Neural crest cell (in vitro differentiated cells): ENCODE measurements at places on chromosomes 16 and 17. TPM values are rescaled to one million over a fixed set of nuclear protein-coding genes. Genes with fewer than 3 reads are reported as not detected.

DNA sequence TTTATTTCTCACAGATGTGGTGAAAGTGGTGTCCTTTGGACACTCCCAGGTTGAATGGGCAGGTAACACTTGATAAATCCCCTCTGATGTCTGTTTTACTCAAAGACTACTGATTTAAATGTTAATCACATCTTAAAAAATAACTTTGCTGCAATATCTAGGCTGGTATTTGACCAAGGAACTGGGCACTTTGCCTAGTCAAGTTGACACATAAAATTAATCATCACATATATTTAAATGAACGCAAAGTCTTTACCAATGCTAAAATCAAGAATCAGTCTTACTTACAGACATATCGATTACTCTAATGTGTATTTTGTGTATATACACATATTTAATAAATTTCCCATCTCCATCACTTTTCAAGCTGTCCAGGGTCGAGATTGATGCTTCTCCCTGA is 7.0 kb downstream of the MT2A start:
- DNase-seq: no peak

DNA sequence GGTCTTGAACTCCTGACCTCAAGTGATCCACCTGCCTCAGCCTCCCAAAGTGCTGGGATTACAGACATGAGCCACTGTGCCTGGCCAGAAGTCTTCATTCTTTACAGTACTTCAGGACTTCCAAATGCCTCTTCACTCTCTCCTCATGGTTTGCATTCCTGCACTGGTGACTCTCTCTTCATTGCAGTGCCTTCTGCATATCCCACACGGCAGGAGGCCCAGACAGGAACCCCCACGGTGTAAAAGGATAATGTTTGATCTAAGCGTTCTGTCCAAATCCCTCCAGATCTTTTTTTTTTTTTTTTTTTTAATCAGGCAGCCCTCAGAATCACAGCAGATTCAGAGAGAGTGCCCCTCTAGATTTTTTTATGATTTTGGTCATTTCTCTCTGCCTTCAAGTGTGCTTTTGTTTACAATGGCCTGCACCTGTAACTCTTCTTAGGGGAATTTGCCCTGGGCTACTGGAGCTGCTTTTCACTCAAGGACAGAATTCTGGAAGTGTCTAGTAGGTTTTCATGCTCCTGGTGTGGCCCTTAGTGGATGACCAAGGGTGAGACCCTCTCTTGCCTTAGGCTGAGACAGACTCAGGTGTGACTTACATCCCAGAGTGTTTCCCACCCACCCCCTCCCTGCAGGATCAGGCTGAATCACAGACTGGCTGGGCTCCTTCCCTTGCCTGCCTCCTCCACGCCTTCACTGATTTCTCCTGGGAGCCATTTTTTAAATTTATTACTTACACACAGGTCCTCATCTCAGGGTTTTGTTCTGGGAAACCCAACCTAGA is 19.8 kb upstream of the NF1 start:
- no peak for DNase-seq

DNA sequence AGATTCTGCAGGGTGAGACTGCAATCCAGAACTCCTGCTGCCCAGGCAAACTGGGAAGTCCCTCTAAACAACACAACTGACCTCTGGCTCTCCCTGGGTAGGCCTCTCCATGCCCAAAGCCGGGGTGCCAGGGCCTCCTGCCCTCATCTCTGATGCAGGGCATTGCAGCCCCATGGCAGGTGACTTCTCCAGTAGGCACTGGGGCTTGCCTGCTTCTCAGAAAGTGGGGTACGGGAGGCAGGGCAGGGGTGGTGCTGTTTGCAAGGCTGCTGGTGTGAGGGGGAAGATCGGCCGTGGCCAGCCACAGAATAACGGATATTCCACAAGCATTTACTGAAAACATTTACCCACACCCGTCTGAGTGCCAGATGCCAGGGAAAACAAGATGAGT is 4.1 kb upstream of the GPRC5C start:
- DNase-seq: no peak

Gene TP53TG3B
- not detected in 2 replicates for total RNA-seq

Gene CYB5D1
- total RNA-seq: 12.7 and 13.3 TPM in 2 replicates

DNA sequence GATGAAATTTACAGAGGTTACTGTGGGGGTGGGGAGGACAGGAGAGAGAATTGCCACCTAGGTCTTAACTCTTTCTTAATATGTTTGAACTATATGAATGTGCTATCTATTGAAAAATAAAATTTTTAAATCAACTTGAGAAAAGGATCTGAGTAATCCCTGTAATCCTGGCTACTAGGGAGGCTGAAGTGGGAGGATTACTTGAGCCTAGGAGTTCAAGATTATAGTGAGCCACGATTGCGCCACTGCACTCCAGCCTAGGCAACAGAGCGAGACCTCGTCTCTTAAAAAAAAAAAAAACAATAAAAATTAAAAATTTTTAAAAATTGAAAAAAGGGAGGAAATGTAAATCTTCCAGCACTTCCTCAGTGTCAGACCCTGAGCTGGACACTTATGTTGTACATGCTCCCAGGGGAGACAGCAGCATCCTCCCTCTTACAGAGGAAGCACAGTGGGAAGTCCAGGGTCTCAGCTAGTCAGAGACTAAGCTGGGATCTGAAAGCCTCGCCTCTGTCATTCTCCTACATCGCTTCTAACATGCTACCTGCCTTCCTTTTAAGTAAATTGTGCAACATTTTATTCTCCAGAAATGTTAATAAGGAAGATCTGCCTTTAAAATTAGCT is 21.9 kb downstream of the PMM2 start:
- no peak for DNase-seq

- DNase-seq: no peak
Observed at GRCh38 chr16:11896486-11897176, 19.1 kb downstream of the GSPT1 start.

DNA sequence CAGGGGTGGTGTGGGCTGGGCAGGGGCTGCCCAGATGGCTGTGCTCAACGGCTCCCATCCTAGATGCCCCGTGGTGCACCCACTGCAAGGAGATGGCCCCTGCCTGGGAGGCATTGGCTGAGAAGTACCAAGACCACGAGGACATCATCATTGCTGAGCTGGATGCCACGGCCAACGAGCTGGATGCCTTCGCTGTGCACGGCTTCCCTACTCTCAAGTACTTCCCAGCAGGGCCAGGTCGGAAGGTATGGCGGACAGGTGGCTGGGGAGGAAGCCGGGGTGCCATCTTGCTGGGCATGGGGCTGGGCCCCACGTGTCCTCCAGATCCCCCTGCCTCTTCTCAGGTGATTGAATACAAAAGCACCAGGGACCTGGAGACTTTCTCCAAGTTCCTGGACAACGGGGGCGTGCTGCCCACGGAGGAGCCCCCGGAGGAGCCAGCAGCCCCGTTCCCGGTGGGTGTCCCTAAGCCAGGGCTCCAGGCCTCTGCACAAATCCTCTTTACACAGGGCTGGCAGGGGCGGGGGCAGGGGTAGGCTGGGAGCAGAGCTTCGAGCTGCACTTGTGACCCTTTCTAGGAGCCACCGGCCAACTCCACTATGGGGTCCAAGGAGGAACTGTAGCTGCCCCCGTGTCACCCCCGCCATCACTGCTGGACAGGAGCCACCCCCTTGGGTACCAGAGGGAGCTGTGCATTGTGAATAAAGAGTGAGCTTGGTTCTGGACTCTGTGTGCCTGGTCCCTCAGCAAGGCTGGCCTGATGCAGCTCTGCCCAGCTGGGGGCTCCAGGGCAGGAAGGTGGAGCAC is 3.7 kb downstream of the PDIA2 start:
- no peak for DNase-seq

- DNase-seq: no peak
Observed at GRCh38 chr16:68659412-68660358, 14.6 kb downstream of the CDH3 start.

DNA sequence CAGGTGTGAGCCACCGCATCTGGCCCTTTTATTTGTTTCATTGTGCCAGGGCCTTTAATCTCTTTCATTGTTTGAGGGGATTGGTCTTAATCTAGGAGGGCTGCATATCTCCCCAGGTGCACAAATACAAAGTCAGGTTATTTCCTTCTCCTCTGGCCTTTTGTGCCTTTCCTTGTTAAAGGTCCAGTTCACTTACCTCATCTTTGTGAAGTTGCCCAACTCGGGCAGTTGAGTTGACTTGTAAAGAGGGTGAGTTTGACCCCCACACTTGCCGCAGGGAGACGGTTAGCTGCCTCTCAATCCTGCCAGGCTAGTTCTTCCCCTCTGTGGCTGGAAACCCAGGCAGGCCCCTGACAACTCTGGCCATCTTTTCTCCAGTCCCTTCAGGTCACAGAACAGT is 33.4 kb downstream of the TMEM92 start:
- DNase-seq: no peak

DNA sequence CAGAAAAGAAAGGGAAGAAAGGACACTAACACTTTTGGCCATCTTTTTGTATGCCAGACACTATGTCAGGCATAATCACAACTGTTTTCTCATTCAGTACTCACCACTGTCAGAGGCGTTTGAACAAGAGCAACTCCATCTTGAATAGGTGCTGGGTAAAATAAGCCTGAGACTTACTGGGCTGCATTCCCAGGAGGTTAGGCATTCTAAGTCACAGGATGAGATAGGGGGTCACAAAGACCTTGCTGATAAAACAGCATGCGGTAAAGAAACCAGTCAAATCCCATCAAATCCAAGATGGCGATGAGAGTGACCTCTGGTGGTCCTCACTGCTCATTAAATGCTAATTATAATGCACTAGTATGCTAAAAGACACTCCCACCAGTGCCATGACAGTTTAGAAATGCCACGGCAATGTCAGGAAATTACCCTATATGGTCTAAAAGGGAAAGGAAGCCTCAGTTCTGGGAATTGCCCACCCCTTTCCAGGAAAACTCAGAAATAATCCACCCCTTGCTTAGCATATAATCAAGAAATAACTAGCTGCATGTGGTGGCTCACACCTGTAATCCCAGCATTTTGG is 14.9 kb upstream of the LYRM9 start:
- no peak for DNase-seq

Gene CCL3
- total RNA-seq: not detected in 2 replicates

DNA sequence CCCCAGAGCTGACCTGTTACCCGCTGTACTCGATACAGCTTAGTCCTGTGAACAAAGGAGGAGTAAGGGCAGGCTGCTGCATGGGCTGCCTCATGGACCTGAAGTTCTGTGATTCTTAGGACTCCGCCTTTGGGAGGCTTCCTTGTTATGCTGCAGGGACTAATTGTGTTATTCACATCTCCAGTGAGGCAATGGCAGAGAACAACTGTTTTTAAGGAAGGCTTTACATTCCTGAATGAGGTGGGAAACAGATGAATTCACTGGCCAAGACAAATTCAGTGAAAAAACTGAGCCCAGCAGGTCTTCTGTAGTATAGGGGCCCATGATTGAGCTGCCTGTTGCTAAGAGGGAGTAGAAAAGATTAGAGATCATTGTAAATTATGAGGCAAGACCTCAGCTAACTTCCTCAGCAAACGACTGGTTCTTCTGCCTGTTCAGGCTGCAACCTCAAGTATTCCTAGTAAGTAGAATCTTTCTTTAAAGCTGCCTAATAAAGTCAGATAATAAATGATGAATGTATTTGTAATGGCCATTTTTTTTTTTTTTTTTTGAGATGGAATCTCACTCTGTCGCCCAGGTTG is 26.3 kb downstream of the ADORA2B start:
- DNase-seq: no peak

Gene MON1B
- 46.3 and 49.5 TPM in 2 replicates for total RNA-seq

DNA sequence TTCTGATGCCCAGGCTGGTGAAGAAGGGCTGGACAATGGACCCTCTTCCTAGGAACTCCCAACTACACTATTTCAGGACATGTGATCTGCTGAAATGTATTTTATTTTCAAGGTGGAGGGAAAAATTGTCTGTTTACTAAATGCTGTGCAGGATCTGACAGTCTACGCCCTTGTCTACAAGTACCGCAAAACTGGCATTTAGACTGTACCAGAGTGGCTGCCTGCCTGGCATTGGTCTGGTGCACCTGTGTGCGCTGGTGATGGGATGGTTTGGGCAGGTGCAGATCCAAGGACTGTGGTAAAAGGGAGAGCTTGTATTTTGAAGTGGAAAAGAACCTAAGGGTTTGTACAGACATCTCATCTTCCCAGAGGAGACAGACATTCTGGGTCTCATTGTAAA is 79.7 kb downstream of the AIPL1 start:
- DNase-seq: no peak

GRCh38 chr16:15650698-15651171 is 690 bp downstream of the NDE1 start:
- peak; percentile 7 for DNase-seq

- no peak for DNase-seq
Observed at GRCh38 chr17:29791336-29792080, 138.5 kb downstream of the SSH2 start.

GRCh38 chr17:67531291-67531690 is 154.2 kb downstream of the PITPNC1 start:
- DNase-seq: no peak

DNA sequence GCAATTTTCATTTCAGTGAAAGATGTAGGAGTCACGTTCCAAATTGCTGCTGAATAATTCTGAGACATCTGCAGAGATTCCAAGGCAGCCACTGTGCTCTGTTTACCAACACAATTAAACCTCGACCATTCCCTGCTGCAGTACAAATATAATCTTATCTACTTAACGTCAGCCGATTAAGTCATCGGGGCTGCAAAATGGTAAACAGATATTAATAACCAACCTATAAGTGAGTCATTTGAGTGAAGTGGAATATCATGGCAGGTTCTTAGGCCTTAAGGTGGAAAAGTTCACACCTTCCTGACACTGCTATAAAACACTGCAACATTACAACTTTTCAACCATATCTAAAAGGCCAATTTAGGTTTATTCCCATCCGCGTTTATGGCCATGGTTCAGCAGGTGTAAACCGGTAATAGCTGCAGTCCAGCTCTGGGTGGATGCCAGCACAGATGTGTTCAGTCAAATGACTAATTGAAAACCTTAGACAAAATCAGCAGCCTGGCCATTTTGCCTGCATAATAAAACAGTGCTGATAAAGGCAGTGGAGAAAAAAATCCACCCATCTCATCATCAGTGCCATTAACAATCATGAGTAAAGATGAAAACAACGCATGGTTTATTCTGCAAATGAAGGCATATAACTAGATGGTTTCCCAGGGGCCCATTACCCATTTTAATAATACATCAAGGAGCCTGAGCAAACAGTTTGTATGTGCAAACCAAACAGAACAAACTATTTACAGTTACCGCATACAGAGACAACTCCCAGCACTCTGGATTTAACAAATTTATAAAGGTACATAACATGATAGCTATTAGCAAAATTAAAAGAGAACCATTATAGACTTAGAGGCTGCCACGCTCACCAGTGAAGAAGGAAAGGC is 202.9 kb upstream of the IRX3 start:
- DNase-seq: no peak

DNA sequence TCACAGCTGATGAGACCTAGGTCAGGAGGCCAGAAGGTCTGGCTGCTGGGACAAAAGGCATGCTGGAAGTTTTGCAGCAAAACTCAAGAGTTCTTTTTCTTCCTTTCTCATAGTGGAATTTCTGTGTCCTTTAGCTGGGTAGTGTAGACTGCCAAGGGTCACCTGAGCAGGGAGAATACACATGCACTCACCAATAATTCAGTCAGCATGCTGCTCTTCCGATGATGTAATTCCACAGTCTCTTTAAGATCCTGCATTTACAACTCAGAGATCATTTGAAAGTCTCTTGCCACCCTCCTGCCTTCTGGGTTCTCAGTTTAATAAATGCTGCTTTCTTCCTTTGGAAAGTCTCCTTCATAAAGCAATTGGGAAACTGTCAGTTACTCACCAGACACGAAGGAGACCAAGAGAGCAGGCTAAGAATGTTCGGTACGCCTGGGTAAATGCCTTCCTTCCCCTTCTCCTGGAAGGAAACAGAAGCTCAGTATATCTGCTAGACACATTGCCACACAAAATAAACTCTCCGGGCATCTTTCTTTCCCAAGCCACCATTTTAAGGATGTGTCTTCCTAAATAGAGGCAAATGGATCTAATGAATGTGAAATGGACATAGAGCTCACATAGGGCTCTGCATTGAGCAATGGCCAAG is 473.1 kb downstream of the GRIN2A start:
- DNase-seq: no peak

Gene RND2
- total RNA-seq: 15.3 and 17.8 TPM in 2 replicates

Gene P2RX5
- total RNA-seq: 0.61 and 1.6 TPM in 2 replicates

Gene CAPNS2
- total RNA-seq: 0.23 TPM in 1 of 2 replicates, not detected in the other
